Tibial nerve (tissue), 4 donors: ENCODE measurements at places on chromosomes 7 and 10.

GRCh38 chr10:7319632-7320031, 91.2 kb downstream of the SFMBT2 start:
- peaks cover 9% of the 10 kb centered on the region for H3K4me1 ChIP-seq
- H3K4me3 ChIP-seq = no peak overlapping the region
- no peaks in the 10 kb centered on the region for H3K36me3 ChIP-seq
- H3K27ac ChIP-seq = no peak overlapping the region

DNA sequence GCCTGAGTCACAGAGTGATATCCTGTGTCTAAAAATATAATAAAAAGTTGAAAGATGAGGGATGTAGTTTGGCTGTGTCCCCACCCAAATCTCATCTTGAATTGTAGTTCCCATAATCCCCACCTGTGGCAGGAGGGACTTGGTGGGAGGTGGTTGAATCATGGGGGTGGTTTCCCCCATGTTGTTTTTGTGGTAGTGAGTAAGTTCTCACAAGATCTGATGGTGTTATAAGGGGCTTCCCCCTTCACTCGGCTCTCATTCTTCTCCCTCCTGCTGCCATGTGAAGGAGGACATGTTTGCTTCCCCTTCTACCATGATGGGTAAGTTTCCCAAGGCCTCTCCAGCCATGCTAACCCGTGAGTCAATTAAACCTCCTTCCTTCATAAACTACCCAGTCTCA, 25.1 kb upstream of the UBE3C start:
- H3K36me3 ChIP-seq = no peaks in the 10 kb centered on the region
- no peaks in the 10 kb centered on the region for H3K4me1 ChIP-seq
- H3K4me3 ChIP-seq = no peak overlapping the region
- DNase-seq = no peak
- no peaks in the 10 kb centered on the region for H3K27me3 ChIP-seq

DNA sequence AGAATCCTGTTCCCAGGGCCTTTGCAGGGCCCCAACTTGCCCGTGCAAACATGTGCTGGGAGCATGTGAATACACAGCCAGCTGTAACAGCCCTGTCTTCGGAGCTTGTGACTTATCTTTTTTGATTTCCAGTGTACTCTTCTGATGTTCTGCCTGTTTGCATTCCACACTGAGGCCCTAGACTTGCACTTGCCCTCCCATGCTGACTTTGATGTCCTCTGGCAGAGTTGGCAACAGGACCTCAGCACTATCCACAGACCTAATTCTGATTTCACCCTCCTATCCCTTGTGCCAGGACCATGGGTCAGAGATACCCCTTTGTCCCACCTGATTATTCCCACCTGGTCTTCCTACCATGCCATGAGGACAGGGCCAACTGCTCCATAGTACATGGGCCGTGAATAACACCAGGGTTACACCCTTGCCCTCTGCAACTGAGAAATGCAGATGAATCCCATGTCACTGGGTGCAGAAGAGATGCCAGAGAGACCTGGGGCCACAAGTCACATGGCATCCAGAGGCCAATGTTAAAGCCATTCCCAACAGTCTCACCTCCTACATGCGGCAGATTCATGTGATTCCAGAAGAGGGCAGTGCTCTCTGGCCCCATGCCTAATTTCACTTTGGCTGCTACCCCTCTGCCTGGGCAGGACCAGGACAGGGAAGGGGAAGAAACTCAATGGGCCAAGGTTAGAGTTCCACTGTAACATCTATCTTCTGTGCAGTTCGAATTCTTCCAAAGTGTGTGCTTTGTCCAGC, 43.0 kb downstream of the SCRN1 start:
- no peaks in the 10 kb centered on the region for H3K27me3 ChIP-seq
- H3K36me3 ChIP-seq = no peaks in the 10 kb centered on the region
- H3K4me3 ChIP-seq = no peak overlapping the region
- DNase-seq = no peak
- no peak overlapping the region for H3K27ac ChIP-seq

DNA sequence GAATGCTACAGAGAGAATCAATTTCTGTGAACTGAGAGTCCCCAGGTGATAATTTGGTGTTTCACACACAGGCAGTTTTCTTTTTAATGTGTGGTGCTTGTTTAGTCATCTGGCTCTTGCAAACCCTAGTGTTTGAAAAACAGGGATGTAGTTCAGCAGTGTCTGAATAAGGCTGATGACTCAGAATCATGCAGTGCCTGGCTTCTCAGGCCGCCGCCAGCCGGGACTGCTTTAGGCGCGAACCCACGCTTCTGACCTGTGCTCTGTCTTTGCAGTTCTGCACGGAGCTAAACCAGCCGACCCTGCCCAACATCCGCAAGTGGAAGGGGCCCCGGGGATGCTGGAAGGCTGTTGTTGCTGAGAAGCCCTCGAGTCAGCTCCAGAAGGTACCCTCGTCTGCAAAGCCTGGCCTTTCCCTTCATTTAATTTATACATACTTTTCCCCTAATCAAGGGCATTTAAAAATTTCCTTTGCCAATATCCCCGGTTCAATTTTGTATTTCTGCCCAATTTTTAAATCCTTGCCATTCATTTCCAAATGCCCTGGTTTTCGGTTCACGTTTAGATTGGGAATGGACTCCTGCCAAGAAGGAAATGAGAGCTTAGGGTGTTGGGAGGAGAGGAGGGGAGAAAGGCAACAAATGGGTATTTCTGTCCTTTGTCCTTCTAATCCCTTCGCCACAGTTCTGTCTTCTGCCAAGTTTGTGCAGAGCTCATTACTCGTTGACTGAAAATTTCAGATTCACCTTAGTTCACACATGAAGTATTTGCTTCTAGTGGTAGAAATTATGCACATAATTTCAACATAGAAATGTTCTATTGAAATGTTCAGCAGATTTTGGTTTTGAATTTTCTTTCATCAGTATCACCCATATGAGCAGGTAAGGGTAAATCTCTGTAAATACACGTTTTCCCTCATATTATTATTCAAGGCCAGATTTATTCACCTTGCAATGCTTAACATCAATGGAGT, 108.5 kb upstream of the ANLN start:
- no peaks in the 10 kb centered on the region for H3K27me3 ChIP-seq
- DNase-seq = peak; percentile 48
- H3K27ac ChIP-seq = no peak overlapping the region
- H3K36me3 ChIP-seq = no peaks in the 10 kb centered on the region
- H3K4me3 ChIP-seq = no peak overlapping the region

DNA sequence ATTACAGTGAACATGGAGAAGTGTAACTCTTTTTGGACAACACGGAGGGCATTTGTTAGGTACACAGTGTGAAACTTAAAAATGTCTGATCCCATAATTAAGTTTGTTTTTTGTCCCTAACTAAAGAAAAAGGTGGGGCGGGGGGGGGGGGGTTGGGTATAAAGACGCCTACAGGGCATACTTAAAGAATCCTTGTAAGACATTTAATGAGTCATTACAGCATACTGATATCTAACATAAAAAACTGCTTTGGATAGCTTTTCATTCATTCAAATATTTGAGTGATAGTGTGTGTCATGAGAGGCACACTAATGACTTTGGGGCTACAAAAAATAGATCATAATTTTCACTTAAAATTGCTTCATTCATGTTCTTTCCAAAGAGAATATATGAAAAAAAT, 31.2 kb downstream of the ZNRF2 start:
- H3K27ac ChIP-seq = no peak overlapping the region
- peaks cover 13% of the 10 kb centered on the region for H3K4me1 ChIP-seq
- no peaks in the 10 kb centered on the region for H3K36me3 ChIP-seq
- no peak overlapping the region for H3K4me3 ChIP-seq
- H3K27me3 ChIP-seq = no peaks in the 10 kb centered on the region
- no peak for DNase-seq

DNA sequence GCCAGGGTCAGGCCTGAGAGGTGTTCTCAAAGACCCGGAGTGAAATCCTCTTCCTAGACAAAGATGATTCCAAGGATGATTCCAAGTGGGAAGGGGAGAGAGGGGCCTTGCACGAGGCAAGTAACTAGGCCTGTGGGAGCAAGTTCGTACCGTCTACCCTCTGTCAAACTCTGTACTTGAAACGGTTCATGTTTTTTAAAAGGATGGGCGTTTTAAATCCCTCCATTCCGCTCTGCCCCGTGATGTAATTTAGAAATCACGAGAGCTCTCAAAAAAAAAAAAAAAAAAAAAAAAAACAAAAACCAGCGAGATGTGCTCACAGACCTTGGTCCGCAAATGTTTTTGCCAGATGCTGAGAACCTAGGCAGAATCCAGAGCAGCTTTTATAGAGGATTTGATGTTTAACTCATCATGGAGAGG, 114.7 kb upstream of the CARD11 start:
- no peak overlapping the region for H3K27ac ChIP-seq
- H3K4me3 ChIP-seq = no peak overlapping the region
- no peaks in the 10 kb centered on the region for H3K4me1 ChIP-seq
- no peaks in the 10 kb centered on the region for H3K27me3 ChIP-seq
